ENCODE measurements at places on chromosomes 5 and 9.
A peak's percentile ranks its signal among the peaks of the same experiment; 100 is the strongest.

DNA sequence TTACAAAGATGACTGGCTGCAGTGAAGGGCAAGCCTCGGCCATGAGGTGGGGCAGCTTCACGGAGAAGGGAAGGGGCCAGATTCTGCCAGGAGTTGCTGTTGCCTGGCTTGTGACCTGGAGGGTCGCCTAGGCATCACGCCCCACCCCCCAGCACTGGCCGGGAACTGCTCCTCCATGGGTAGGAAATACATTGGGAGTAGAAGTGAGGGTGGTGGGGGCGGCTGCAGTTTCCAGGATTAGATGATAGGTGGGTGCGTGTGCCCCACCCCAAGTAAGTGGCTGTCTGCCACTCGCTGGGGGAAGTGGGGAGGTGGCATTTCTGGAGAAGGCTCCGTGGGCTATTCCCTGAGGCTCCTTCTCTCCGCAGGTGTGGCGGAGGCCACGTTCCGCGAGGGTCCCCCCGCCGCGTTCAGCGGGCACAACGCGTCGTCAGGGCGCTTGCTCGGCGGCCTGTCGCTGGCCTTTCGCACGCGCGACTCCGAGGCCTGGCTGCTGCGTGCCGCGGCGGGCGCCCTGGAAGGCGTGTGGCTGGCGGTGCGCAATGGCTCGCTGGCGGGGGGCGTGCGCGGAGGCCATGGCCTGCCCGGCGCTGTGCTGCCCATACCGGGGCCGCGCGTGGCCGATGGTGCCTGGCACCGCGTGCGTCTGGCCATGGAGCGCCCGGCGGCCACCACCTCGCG lies 16.9 kb downstream of the CRB2 start:
- no peak for DNase-seq

DNA sequence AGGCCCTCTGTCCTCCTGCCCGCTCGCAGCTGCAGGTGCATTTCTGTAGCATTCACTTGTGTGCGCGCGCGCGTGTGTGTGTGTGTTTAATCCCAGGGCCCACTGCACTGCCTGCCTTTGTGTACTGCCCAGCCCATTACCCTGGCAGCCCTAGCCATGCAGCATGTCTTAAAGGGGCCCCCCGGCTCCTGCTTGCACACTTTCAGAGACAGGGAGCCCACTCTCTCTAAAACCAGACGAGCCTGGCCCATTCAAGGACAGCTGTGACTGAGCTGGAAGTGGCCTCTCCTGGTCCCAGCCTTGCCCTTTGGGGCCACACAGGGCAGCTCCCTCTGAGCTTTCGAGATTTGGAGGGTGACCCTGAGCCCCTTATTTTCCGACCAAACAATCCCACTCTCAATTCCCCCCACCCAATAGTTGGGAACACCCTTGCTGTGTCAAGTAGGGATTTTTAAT lies 98.9 kb downstream of the DAB2IP start:
- DNase-seq, result no peak

DNA sequence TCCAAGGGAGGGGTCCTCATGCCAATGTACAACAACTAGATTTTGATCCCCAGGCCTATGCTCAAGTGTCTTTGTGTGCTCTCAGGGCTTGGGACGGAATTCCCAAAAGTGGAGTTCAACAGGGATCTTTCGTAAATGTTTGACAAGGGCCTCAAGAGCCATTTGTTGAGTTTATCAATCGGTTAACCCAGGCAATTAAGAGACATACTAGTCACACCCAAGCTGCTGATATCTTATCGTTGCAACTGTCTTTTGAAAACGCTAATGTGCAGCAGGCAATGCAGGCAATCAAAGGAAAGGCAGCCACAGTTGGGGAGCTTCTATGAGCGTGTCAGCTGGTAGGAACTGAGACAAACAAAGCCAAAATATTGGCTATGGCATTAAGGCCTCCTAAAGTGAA lies 161.2 kb downstream of the CPLANE1 start:
- DNase-seq, result no peak

DNA sequence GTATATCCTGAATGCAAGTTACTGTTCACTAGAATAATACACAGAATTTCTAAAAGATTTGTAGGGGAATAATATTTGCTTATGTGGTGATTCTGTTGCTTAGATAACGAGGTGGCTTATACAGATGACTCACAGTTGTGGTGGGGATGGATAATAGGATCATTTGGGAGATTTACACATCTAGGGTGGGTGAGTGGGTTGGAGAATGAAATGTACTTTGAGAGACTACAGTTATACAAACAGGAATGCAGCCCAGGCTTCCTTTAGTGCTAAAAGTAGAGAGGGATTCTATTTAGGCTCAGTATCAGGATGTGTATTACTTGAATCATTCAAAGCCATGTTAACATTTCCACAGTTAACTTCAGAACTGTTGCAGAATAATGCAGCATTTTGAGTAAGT lies 1.8 kb downstream of the CTXN3 start:
- peak; percentile 40 for DNase-seq

All from EL (cell line).